Neural crest cell (in vitro differentiated cells): ENCODE measurements at places on chromosomes 7 and 10. TPM values are rescaled to one million over a fixed set of nuclear protein-coding genes. Genes with fewer than 3 reads are reported as not detected.

GRCh38 chr7:82672078-82672477 is 228.5 kb upstream of the CACNA2D1 start:
- no peaks in the 10 kb centered on the region for H3K36me3 ChIP-seq
- no peak for DNase-seq
- H3K27me3 ChIP-seq = no peaks in the 10 kb centered on the region
- H3K4me3 ChIP-seq = no peak overlapping the region
- no peak overlapping the region for H3K27ac ChIP-seq

Gene SEMA3A
- total RNA-seq = 21.7 and 24.7 TPM in 2 replicates

DNA sequence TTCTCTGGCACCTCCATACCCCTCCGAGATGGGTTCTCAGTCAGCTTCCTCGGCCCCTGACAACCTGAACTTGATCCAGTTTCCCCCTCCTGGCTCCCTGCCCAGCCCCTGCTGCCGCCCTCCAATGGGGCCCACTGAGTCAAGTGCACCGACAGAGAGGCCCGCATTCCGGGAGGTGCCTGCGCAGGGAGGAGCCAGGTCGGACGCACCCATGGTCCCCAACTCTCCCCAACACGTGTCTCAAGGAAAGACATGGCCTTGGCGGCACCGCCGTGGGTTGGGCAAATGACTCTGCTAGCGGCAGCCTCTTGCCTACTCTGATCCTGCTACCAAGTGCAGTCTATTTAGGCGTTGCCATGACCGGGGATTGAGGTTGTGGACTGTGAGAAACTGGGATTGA is 275.3 kb downstream of the SNX13 start:
- H3K27me3 ChIP-seq = no peaks in the 10 kb centered on the region
- DNase-seq = no peak
- H3K4me1 ChIP-seq = peaks cover 5% of the 10 kb centered on the region
- no peaks in the 10 kb centered on the region for H3K36me3 ChIP-seq
- H3K27ac ChIP-seq = peak overlapping the region; percentile 12

Gene TACR2
- not detected in 2 replicates for total RNA-seq

Gene IFIT1B
- not detected in 2 replicates for total RNA-seq

DNA sequence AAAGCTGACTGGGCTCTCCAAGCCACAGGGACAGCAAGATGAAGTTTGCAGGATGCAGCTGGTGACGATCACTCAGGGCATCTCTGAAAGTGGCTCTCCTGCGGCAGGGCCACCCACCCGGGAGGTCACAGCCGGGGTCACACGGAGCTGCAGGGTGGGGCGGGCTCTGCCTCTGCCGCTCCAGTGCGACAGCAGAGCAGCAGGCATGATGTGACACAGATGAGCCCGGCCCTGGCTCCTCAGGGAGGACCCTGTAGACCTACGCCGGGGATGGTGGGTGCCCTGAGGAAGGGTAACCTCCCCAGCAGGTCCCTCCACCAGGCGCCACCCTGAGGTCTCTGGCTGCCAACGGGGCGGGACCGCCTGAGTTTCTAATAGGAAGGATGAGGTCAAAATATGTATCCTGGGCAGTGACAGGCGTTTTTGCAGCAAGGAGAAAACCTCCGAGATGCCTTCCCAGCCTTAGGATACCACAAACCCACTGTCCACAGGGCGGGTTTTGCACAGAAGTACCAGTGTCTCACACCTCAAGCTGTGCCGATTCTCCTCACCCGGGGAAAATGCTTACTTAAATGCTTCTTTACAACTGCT is 114.8 kb upstream of the DIP2C start:
- H3K4me3 ChIP-seq = peak overlapping the region; percentile 54
- DNase-seq = peak; percentile 33
- peak overlapping the region; percentile 62 for H3K27ac ChIP-seq
- no peaks in the 10 kb centered on the region for H3K27me3 ChIP-seq
- H3K4me1 ChIP-seq = no peaks in the 10 kb centered on the region
- peaks cover 31% of the 10 kb centered on the region for H3K36me3 ChIP-seq

DNA sequence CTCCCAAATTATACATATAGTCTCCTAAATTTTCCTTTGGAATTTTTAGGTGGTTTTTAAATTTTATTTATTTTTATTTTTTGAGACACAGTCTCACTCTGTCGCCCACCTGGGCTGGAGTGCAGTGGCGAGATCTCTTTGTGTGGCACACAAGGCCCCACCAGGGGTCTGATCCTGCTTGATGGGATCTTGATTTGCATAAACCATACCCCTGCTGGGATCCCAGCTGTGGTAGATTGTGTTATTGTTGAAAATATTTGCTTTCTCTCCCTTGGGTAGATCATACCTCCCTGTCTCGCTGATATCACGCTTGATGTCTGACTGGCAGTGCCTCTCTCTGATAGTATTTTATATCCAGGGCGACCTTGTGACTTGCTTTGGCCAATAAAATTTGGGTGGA is 5.6 kb upstream of the MUC3A start:
- H3K4me3 ChIP-seq = no peak overlapping the region
- no peaks in the 10 kb centered on the region for H3K36me3 ChIP-seq
- H3K27ac ChIP-seq = no peak overlapping the region
- H3K27me3 ChIP-seq = no peaks in the 10 kb centered on the region

- H3K36me3 ChIP-seq = no peaks in the 10 kb centered on the region
- no peak overlapping the region for H3K4me3 ChIP-seq
- no peaks in the 10 kb centered on the region for H3K27me3 ChIP-seq
- H3K27ac ChIP-seq = no peak overlapping the region
- DNase-seq = no peak
Observed at GRCh38 chr10:123523833-123524232, 142.3 kb upstream of the GPR26 start.

DNA sequence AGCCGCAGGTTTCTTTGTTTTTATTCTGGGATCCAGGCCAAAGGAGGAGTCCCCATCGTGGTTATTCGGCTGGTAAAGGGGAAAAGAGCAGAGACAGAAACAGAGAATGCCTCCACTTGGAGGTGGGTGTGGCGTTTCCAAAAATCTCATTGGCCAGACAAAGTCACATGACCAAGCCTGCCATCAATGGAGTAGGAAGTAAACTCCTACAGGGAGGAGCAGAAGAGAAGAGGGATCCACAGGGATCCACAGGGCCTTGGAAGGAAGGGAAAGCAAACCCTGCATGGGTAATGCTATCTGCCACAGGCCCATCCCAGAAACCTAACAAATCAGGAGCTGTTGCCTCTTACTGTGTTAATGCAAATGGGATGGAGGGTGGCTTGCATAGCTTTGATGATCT is 425.7 kb upstream of the GALNT17 start:
- H3K36me3 ChIP-seq = peaks cover 18% of the 10 kb centered on the region
- H3K27me3 ChIP-seq = no peaks in the 10 kb centered on the region
- no peak overlapping the region for H3K27ac ChIP-seq
- peaks cover 67% of the 10 kb centered on the region for H3K4me1 ChIP-seq

GRCh38 chr10:30577048-30577447 is 52.5 kb downstream of the LYZL2 start:
- peaks cover 19% of the 10 kb centered on the region for H3K4me1 ChIP-seq
- no peaks in the 10 kb centered on the region for H3K27me3 ChIP-seq
- no peak for DNase-seq

- H3K27me3 ChIP-seq = no peaks in the 10 kb centered on the region
- no peak for DNase-seq
- no peak overlapping the region for H3K27ac ChIP-seq
- H3K36me3 ChIP-seq = peaks cover 3% of the 10 kb centered on the region
- H3K4me1 ChIP-seq = no peaks in the 10 kb centered on the region
Observed at GRCh38 chr7:132239422-132239994, 336.8 kb downstream of the PLXNA4 start.

GRCh38 chr10:44956717-44957706 is 2.6 kb upstream of the RASSF4 start:
- H3K36me3 ChIP-seq = peaks cover 4% of the 10 kb centered on the region
- H3K4me1 ChIP-seq = peaks cover 76% of the 10 kb centered on the region
- no peaks in the 10 kb centered on the region for H3K27me3 ChIP-seq
- DNase-seq = no peak

- H3K36me3 ChIP-seq = no peaks in the 10 kb centered on the region
- no peaks in the 10 kb centered on the region for H3K4me1 ChIP-seq
- H3K27ac ChIP-seq = no peak overlapping the region
- no peak overlapping the region for H3K4me3 ChIP-seq
- DNase-seq = no peak
Observed at GRCh38 chr10:118501637-118502440, 93.6 kb downstream of the PRLHR start.

DNA sequence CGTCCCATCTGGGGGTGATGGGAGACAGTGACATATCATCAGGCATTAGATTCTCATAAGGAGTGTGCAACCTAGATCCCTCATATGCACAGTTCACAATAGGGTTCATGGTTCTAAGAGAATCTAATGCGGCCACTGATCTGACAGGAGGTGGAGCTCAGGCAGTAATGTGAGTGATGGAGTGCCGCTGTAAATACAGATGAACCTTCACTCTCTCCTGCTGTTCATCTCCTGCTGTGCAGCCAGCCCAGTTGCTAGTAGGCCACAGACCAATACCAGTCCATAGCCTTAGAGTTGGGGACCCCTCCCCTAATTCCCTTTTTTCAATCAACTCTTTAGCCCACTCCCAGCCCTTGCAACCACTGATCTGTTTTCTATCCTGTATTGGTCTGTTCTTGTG is 581.1 kb upstream of the AUTS2 start:
- no peak overlapping the region for H3K4me3 ChIP-seq
- no peak overlapping the region for H3K27ac ChIP-seq
- peaks cover 2% of the 10 kb centered on the region for H3K36me3 ChIP-seq
- no peak for DNase-seq
- no peaks in the 10 kb centered on the region for H3K4me1 ChIP-seq
- H3K27me3 ChIP-seq = no peaks in the 10 kb centered on the region

- H3K36me3 ChIP-seq = no peaks in the 10 kb centered on the region
- no peak for DNase-seq
- no peaks in the 10 kb centered on the region for H3K27me3 ChIP-seq
- H3K4me1 ChIP-seq = no peaks in the 10 kb centered on the region
Observed at GRCh38 chr7:122166740-122167139, 22.7 kb upstream of the AASS start.

Gene PON1
- total RNA-seq = not detected in 2 replicates

DNA sequence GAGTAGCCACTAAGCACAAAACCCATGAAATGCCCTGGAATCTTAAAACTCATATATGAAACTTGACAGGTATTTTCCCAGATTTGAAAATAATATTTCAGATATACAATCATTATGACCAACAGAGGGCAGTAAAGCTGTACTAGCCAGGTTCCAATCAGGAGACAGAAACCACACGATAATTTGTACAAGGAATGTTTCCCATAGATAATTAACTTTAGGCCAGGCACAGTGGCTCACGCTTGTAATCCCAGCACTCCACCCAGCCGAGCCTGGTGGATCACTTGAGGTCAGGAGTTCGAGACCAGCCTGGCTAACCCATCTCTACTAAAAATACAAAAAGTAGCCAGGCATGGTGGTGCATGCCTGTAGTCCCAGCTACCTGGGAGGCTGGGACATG is 31.0 kb upstream of the NUB1 start:
- peaks cover 5% of the 10 kb centered on the region for H3K4me1 ChIP-seq
- no peaks in the 10 kb centered on the region for H3K27me3 ChIP-seq
- no peak for DNase-seq
- H3K4me3 ChIP-seq = no peak overlapping the region
- H3K27ac ChIP-seq = no peak overlapping the region

- DNase-seq = no peak
- H3K4me1 ChIP-seq = peaks cover 9% of the 10 kb centered on the region
- H3K4me3 ChIP-seq = no peak overlapping the region
- H3K36me3 ChIP-seq = no peaks in the 10 kb centered on the region
Observed at GRCh38 chr7:148159331-148159730, 431.2 kb upstream of the C7orf33 start.

- no peaks in the 10 kb centered on the region for H3K36me3 ChIP-seq
- peaks cover 20% of the 10 kb centered on the region for H3K4me1 ChIP-seq
- peaks cover 4% of the 10 kb centered on the region for H3K27me3 ChIP-seq
- no peak for DNase-seq
- no peak overlapping the region for H3K4me3 ChIP-seq
- no peak overlapping the region for H3K27ac ChIP-seq
Observed at GRCh38 chr10:96610817-96611216, 24.0 kb upstream of the TM9SF3 start.

- no peak overlapping the region for H3K4me3 ChIP-seq
- peak; percentile 19 for DNase-seq
- peaks cover 6% of the 10 kb centered on the region for H3K36me3 ChIP-seq
- H3K4me1 ChIP-seq = peaks cover 26% of the 10 kb centered on the region
Observed at GRCh38 chr7:1713502-1714484, 43.7 kb downstream of the ELFN1 start.

GRCh38 chr7:21500117-21500832 is 42.6 kb upstream of the DNAH11 start:
- H3K27me3 ChIP-seq = no peaks in the 10 kb centered on the region
- H3K4me1 ChIP-seq = no peaks in the 10 kb centered on the region
- no peak overlapping the region for H3K27ac ChIP-seq
- DNase-seq = no peak

Gene TLX1
- 0.16 and 0.33 TPM in 2 replicates for total RNA-seq

GRCh38 chr7:136053689-136054485 is 76.7 kb upstream of the MTPN start:
- H3K27me3 ChIP-seq = no peaks in the 10 kb centered on the region
- DNase-seq = no peak
- H3K27ac ChIP-seq = no peak overlapping the region

Gene GPR22
- 0.07 TPM in 1 of 2 replicates, not detected in the other for total RNA-seq

GRCh38 chr10:53064614-53065013 is 292.0 kb upstream of the MBL2 start:
- H3K27me3 ChIP-seq = no peaks in the 10 kb centered on the region
- H3K27ac ChIP-seq = no peak overlapping the region
- no peaks in the 10 kb centered on the region for H3K4me1 ChIP-seq
- H3K4me3 ChIP-seq = no peak overlapping the region

Gene HDAC9
- total RNA-seq = 28.3 and 32.3 TPM in 2 replicates

- H3K36me3 ChIP-seq = no peaks in the 10 kb centered on the region
- peak; percentile 94 for DNase-seq
- H3K4me1 ChIP-seq = peaks cover 7% of the 10 kb centered on the region
- no peak overlapping the region for H3K4me3 ChIP-seq
Observed at GRCh38 chr10:120942806-120943413, 91.7 kb downstream of the WDR11 start.

Gene RADIL
- total RNA-seq = 12.2 and 13.8 TPM in 2 replicates

DNA sequence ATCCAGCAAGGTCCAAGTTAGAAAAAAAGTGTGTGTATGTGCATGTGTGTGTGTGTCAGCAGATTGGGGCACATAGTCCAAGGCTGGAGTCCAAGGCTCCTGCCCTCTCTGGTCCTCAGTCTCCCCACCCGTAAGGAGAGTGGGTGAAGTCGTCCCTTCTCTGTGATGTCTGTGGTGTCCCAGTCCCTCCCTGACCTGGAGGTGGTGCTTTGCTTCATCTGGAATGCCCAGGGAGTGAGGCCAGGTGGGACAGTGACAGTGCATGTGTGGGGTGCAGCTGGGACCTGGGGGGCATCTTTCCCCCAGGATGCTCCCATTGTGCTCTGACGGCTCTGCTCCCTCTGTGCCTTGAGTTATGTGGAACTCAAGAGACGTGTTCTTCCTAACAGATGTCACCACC is 18.0 kb downstream of the AQP1 start:
- no peaks in the 10 kb centered on the region for H3K27me3 ChIP-seq
- H3K4me1 ChIP-seq = no peaks in the 10 kb centered on the region
- peak; percentile 0 for DNase-seq
- H3K4me3 ChIP-seq = no peak overlapping the region

DNA sequence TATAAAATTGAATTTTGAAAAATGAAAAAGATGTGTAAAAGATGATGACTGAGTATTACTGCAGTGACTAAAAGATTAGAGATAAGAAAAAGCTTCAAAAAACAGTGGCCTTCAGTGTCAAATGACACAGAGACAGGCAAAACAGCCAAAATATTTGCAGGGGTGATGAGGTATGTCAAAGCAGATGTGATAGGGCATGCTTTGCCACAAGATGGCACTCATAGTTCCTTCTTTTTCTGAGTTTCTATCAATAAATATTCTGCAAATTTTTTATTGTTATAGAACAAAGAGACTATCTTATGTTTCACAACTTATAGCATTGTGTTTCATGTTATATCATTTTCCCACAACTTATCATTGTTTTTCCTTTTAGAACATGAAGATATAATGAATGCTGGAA is 344.1 kb upstream of the HPS1 start:
- DNase-seq = no peak
- peaks cover 4% of the 10 kb centered on the region for H3K4me1 ChIP-seq
- no peak overlapping the region for H3K27ac ChIP-seq
- H3K27me3 ChIP-seq = no peaks in the 10 kb centered on the region
